Stimulated activated CD8-positive, alpha-beta memory T cell treated with anti-CD3 and anti-CD28 coated beads, Interleukin-7, amount 100 ng/mL, for 24 hours (primary cell): ENCODE measurements at places on chromosomes 5 and 9.

GRCh38 chr9:114694719-114695269, 12.8 kb upstream of the TEX48 start:
- DNase-seq: no peak

DNA sequence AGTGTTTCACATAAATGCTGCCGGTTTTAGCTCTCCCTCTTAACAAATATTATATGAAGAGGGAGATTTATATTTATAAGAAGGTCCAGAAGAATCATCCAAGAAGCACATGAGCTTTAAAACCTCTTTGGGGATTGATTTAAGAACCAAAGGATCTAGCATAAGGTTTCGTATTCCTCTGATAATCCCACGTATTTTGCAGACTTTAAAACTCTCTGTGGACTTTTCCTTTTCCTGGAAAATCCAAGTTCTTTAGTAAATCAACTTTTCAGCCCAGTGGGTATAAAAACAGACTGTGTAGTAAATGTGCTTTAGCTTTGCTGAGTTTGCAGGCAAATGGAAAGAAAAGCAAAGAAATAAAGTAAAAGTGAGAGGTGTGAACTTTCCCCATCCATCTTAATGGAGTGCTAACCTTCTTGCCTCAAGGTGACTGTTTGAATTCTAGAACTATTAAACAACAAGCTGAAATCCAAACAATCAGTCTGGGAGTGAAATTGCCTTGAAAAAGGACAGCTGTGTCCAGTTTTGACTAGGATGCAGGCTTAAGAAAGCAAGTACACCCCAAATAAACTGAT, 363.4 kb upstream of the SLC24A2 start:
- DNase-seq: no peak

- no peak for DNase-seq
Measured at GRCh38 chr9:109517901-109518377, 19.8 kb upstream of the PTPN3 start.

DNA sequence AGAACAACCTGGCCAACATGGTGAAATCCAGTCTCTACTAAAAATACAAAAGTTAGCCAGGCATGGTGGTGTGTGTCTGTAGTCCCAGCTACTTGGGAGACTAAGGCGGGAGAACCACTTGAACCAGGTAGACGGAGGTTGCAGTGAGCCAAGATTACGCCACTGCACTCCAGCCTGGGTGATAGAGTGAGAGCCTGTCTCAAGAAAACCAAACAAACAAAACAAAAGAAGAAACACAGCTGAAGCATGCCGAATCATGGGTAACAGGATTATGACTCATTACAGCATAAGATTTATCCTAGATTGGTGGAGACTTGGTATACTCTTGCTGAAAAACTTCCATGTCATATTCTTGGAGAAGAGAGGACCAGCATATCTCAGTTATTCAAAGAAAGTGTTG, 236.7 kb upstream of the CCNH start:
- DNase-seq: no peak

GRCh38 chr5:159560088-159560487, 229.8 kb upstream of the IL12B start:
- DNase-seq: no peak

DNA sequence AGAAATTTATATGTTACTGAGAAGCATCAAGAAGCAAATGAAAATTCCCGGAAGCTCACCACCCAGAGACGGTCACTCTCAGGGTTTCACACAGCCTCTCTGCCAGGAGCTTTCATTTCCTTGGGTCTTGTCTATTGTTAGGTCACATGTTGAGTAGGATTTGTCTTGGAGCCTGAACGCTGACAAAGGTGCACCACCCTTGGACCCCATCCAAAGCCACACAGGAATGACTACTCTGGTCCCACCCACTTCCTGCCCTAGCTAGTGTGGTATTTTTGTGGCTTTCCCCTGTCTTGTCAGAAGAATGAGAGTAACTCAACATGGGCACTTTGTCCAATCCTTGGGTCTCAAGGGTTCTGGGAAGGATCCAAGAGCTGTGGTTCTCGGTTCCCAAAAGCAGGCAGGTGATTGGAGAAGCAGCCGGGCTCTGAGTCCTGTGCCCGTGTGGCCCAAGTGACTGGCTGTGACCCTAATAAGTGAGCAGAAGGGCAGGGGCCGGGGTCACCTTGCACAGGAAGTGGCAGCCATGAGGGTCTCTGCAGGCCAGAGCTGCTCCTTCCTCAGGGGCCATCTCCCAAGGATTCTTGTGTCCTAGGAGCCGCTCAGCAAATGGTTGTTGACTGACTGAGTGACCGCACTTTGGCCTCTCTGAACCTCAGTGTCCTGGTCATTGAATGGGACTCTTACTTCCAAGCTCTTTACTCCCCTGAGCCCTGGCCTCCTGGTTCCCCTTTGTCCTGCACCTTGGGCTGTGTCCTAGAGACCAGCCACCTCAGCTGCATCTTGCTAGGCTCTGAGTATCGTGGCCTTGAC, 6.9 kb downstream of the FGD3 start:
- peak; percentile 55 for DNase-seq

DNA sequence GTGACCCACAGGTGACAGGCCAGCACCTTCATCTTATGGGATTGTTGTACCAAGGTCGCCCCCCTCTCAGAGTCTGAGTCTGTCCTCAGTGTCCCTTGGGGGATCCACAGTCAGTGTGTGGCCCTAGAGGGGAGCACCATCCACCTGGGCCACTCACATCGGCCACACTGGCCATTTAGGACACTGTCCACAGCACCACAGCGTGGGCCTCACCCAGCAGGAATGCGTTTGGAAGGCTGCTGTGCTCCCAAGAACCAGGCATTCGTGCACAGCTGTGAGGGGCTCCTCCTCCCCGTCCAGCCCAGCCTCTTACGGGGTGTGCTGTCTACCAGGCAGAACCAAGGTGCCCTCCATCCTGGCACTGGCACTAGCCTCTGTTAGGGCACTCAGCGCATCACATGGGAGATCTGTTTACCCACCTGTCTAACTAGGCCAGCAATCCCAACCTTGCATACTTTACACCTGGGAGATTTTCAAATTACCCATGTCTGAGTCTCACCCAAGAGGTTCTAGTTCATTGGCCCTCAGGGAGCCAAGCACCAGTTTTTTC, 24.5 kb upstream of the UBE2QL1 start:
- DNase-seq: no peak
